Bone marrow (tissue), 2 donors: ENCODE measurements at places on chromosomes 5 and 9.

GRCh38 chr9:75086541-75087288 lies 1.2 kb downstream of the NMRK1 start:
- DNase-seq = no peak

DNA sequence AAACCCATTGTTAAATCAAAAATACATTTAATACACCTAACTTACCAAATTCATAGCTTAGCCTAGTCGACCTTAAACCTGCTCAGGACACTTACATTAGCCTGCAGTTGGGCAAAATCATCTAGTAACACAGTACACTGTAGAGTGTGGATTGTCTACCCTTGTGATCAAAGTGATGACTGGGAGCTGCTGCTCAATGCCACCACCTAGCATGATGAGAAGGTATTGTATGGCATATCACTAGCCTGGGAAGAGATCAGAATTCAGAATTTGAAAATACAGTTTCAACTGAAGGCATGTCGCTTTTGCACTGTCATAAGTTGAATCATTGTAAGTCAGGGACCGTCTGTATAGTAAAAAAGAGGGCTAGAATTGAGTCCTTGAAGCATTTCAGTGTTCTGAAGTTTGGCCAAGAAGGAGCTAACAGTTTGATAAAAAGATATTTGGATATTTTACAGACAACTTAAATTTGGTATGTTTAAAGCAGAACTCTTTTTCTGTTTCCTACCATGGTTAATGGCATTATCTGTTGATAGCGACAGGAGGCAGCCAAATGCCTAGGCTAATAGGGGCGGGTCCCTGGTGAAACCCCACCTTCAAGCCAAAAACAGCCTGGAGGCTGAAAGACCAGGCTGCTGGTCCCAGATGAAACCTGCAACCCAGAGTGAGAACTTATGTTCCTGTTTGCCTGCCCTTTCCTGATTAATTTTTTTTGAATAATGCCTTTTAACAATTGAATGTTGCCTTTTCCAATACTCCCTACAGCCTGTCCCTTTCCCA lies 23.0 kb downstream of the SMIM15 start:
- no peak for DNase-seq

GRCh38 chr5:41240985-41241384 lies 27.7 kb upstream of the C6 start:
- no peak for DNase-seq

DNA sequence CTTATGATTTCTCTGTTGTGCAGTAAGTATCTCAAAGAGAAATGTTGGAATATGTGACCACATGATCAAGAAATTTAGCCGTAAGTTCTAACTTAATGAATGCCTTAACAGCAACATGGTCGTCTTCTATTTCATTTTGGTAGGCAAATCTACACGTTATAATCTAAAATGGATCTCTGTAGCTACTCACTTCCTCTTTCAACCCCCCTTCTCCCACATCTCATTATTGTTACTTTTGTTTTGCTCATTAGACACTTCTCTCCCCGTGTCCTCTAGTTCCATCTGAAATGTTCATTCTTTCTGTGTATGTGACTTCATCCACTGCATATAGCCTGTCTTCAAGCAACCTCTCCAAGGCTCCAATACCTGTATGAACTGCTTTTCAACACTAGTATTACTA lies 27.1 kb upstream of the LPAR1 start:
- no peak for DNase-seq

DNA sequence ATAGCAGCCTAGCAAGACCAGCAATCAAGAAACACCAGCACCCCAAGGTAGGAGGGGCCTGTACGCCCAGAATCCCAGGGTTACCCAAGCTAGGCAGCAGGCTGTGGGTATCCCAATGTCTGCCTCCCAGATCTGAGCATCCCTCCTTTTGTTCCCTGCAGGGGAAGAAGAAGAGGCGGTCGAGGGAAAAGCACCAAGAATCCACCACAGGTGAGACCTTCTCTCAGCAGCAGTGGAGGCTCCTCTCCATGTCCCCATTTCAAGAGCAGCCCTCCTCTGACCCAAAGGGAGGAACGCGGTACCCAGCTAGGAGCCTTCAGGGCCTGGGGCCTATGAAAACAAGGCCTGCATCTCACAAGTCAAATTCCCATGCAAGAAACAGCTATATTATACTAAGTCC lies 28.9 kb downstream of the TCF7 start:
- DNase-seq = no peak

- DNase-seq = no peak
These were observed 34.6 kb upstream of the SEMA4D start for GRCh38 chr9:89532478-89532877.

DNA sequence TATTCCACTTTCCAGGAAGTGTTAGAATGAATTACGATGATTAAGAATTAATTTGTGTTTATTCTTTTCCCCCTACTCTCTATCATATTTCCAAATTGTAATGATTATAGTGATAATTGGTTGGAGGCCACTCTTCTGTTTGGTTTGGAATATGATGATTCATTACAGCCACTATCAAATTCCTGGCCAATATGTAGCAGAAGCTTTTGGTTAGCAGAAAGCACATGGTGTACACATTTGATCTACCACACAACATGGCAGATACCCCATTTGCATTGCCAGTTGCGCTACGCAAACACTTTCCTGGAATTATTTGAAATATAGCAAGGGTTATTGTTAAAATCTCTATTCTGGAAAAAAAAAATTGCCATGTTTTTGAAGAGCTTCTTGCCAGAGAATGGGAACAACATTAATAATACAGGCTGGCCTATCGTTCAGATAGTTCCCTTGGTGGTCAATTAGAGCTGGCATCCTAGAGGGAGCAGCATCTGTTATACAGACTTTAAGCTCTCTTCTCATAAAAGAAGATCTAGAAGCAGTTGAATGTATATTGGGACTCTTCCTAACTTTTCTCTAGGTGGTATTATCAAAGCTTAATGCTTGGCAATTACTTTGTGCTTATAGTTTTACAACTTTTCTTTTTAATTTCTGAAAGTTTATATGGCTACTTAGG lies 455.0 kb upstream of the ACTBL2 start:
- DNase-seq = no peak

DNA sequence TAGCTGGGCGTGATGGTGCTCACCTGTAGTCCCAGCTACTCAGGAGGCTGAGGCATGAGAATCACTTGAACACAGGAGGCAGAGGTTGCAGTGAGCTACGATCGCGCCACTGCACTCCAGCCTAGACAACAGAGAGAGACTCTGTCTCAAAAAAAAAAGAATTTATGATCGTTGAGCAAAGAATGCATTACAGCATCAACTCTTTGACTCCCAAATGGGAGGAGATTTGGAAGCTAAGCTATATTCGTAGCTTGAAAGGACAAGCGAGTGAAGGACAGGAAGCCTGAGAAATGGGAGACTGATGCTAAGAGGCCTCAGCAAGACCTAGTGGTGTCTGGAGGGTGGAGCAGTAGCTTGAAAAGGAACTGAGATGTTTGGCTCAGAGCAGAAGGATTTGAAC lies 10.3 kb upstream of the CCIN start:
- no peak for DNase-seq

- no peak for DNase-seq
These were observed 56.8 kb upstream of the ZFR start for GRCh38 chr5:32501071-32502002.

GRCh38 chr9:93865716-93866115 lies 89.4 kb downstream of the BARX1 start:
- DNase-seq = no peak

GRCh38 chr9:98804083-98804482 lies 3.4 kb upstream of the GALNT12 start:
- DNase-seq = no peak

DNA sequence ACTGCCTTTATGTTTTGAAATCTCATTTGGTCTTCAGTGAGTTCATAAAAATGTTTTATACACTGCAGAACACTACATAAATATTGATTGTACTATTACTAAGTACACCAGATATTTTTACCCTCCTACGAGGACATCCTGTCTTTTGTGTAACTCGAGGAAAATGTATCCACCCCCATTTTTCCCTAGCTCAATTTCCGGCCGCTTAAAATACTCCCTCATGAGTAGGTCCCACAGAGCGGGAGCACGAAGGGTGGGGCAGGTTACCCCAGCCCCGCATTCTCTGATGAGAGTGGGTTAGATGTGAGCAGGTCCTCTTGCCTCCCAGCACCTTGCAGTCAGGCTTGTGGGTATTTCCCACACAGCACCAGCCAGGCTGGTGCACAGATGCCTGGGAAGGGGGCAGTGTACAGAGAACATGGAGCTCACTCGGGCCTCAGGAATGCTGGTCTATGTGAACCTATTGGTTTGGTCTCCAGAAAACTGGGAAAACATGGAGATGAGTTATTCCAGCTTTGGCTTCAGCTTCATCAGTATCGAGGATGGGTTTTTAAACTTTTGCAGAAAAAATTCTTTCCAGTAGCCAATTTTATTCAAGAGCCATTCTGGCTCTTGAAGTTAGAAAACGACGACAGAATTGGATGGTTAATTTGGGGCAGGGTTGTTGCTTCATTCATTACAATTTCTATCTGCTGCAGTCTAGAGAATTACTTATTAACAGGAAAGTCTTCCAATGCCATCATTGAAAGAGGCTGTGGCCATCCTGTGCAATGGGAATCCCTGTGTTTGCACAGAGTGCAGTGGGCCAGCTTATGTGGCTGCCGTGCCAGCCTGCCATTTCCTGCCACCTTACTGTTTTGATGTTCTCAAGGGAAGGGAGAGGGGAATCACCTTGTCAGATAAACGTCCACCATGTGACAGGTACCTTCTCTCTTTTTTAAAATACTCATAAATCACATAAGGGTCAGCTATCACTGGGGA lies 73.2 kb downstream of the WDR41 start:
- DNase-seq = no peak

DNA sequence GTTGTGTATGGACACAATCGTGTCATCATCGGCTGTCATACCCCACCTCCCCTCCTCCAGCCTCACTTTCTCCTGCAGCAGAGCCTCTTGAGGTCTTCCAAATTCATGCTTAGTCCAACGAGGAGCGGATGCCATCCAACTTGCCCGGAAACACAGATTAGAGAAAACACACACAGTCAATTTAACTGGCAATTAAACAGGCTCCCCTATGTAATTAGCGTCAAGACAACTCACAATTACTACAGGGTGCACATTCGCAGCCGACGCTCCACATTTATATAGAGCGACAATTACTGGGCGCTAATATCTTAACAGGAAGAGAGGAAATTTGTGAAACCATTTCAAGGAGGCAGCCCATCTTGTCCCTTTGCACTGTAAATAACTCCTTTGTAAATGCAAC lies 86.0 kb upstream of the ZNF618 start:
- no peak for DNase-seq

GRCh38 chr5:171750311-171750788 lies 35.3 kb upstream of the SMIM23 start:
- DNase-seq = no peak

DNA sequence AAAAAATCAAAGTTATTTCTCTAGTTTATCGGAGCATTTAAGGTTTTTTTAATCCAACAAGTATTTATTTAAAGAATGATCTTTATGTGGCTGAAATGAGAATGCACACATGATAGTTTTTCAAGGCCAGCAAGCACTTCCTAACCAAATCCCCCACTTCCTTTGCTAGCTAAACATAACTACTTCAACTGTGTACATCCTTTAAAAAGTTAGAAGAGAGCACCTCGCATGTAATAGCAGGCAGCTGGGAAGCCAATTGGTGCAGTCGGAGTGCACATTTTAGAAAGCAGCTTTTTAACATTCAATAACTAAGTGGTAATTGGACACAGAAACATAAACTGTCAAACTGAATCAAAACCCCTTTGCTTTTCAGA lies 245.7 kb downstream of the BNC2 start:
- DNase-seq = no peak

DNA sequence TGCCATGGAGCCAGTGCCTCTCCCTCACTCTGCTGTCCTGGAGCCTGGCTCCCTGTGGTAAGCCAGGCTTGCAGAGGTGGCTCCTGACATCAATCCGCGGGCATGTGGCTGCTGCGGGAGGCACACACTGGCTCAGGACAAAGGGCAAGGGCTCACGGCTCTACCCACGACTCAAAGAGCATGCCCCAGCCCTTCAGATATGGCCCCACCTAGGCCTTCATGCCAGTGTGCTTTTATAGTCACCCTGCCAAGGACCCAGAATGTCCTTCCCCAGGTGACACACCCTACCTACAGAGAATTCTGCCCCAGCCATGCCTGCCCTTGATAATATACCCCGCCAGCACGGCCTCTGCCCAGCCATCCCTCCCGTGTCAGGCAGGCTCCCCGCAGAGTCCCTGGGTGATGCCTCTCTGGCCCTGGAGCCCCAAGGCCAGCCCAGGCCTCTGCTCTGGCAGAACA lies 1.6 kb downstream of the MGAT4B start:
- DNase-seq = no peak

DNA sequence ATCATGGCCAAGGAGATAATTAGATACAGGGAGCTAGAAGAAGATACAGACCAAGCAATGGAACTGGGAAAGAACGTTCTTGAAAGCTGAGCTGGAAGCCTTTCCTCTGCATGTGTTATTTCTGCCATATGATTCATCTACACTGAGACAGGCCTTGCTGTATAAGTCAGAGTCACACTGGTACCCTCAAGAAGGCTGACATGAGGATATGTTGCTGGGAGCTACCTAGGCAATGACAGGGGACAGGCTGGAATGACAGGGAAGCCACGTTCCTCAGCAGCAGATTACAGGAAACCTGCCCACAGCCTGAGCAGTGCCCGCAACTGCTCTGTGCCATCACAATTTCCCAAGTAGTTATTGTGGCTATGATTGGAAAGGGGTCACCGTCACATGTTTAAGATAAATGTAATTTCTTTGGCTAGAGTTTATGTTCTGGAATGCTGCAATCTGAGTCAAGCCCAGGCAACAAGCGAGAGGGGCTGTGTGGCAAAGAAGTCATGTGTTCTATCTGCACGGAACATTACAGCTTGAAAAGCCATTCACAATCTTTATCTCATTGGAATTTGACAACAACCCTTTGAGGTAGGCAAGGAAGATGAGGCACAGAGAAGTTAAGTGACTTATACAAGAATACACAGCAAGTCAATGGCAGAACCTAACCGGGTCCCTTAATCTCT lies 108.2 kb downstream of the TTLL11 start:
- no peak for DNase-seq

- peak; percentile 75 for DNase-seq
These were observed 1.3 kb upstream of the ZNF366 start for GRCh38 chr5:72508241-72509170.

GRCh38 chr5:66010476-66010875 lies 84.1 kb downstream of the ERBIN start:
- DNase-seq = no peak

- DNase-seq = no peak
These were observed 1636.5 kb upstream of the C9orf72 start for GRCh38 chr9:29209748-29210291.

- no peak for DNase-seq
These were observed 161.2 kb downstream of the ARRDC3 start for GRCh38 chr5:91221917-91222316.

DNA sequence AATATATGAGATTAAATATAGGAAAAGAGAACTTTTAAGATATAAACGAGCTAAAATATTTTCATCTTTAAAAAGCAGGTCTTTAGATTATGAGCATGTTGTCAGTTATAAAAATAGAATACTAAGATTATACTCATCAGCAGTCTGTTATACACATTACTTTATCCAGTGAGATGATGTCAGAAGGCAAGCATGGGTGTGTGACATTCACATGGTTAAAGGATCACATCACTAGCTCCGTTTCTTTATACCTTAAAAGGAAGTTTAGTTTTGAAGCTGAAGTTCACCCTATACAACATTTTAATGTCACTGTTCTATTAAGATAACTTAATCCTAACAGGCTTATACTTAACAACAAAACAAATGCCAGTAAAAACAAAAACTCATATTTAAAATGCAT lies 59.6 kb downstream of the RICTOR start:
- DNase-seq = no peak

GRCh38 chr9:4970970-4971641 lies 14.0 kb upstream of the JAK2 start:
- DNase-seq = no peak

- no peak for DNase-seq
These were observed 9.1 kb downstream of the MEGF10 start for GRCh38 chr5:127299678-127300077.
